Activated naive CD8-positive, alpha-beta T cell treated with anti-CD3 and anti-CD28 coated beads, Interleukin-2, amount 10 ng/mL, durations not matched to agents 7 days and 5 days (primary cell): ENCODE measurements at places on chromosomes 5 and 9.
A peak's percentile ranks its signal among the peaks of the same experiment; 100 is the strongest.

DNA sequence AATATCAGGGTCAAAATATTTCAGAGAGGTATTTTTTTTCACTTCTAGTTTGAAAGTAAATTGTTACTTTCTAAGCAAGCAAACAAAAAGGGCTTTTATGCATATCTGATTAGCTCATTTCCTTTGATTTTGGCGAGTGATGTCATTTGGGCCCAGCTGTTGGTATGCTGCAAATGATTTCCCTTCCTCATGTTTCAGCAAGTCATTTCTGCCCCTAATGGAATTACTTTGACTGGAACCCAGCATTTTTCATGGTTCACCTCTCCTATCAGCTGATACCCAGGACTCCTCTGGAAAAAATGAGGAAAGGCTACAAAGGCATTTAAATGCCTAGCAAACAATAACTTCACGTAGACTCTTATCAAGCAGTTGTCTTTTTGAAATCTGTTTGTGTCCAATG lies 500.6 kb downstream of the EBF1 start:
- DNase-seq = no peak

- DNase-seq = no peak
Observed at GRCh38 chr9:15018096-15018637, 107.9 kb upstream of the FREM1 start.

- no peak for DNase-seq
Observed at GRCh38 chr5:67214707-67215447, 18.3 kb upstream of the CD180 start.

DNA sequence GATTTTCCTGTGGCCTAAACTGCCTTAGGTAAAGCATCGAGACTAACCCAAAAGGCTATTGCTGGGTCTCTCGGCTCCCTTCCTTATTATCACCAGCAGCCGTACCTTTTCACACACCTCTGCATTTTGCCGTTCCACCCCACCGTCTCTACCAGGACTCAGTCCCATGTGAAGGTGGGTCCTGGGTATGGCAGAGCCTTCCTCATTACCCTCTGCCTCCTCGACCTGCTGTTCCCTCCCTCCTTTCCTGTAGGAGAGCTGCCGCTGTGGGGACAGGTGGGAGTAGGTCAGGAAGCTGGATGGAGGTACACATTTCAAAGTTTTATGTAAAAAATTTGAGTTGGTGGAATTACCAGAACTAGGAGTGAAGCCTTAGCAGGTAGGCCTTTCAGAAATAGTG lies 1.8 kb downstream of the CCL28 start:
- no peak for DNase-seq

DNA sequence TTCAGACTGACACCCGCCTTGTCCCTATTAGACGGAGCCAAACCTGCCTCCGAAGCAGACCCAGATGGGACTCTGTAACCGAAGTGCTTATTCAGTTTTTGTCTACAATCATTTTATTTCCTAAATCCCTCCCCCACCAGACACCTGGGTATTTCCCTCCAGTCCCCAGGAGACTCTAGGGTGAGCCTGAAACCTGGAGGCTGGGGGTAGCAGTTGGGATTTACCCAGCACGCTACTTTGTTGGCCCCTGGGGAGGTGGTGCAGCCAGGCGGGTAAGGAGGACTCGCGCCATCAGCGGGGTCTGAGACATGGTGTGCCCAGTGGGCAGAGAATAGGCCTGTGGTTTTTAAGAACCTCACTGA lies 1.3 kb upstream of the LHX2 start:
- DNase-seq = no peak

- no peak for DNase-seq
Observed at GRCh38 chr9:94908011-94908563, 181.6 kb downstream of the AOPEP start.

GRCh38 chr5:178180141-178180863 lies 6.9 kb downstream of the GMCL2 start:
- DNase-seq = no peak

DNA sequence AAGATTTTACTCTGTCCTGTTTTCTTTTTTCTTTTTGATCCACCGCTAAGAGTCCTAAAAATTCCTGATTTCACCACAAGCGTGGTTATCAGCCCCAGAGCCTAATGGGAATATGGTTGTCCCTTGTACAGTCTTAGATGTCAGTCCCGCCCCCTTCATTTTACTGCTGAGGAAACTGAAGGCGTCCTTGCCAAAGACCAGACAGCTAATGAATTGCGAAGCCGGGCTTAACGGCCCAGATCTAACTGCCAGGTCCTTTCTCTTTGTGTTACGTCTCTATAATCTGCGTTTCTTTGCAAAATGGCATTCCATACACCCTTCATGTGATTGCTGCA lies 497 bp downstream of the NSA2 start:
- DNase-seq = no peak

- no peak for DNase-seq
Observed at GRCh38 chr5:91136271-91136670, 246.8 kb downstream of the ARRDC3 start.

DNA sequence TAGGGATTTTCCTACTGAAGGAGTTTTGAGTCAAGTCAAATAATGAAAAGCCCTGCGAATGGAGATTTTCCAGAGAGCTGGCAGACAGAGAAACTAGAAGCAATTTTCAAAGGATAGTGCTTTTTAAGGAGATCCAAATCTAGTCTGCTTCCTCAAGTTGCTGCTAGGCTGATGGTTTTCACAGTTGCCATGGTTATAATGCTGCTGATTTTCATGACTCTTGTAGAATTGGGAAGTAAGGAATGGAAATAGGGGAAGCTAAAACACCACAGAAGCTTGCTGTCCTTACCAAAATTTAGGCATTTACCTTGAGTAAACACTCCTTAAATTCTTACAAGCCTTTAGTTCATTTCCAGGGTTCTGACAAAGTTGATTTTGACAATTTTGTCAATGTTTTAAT lies 30.1 kb upstream of the HAPLN1 start:
- DNase-seq = no peak

- no peak for DNase-seq
Observed at GRCh38 chr5:139417214-139417613, 13.3 kb upstream of the SPATA24 start.

DNA sequence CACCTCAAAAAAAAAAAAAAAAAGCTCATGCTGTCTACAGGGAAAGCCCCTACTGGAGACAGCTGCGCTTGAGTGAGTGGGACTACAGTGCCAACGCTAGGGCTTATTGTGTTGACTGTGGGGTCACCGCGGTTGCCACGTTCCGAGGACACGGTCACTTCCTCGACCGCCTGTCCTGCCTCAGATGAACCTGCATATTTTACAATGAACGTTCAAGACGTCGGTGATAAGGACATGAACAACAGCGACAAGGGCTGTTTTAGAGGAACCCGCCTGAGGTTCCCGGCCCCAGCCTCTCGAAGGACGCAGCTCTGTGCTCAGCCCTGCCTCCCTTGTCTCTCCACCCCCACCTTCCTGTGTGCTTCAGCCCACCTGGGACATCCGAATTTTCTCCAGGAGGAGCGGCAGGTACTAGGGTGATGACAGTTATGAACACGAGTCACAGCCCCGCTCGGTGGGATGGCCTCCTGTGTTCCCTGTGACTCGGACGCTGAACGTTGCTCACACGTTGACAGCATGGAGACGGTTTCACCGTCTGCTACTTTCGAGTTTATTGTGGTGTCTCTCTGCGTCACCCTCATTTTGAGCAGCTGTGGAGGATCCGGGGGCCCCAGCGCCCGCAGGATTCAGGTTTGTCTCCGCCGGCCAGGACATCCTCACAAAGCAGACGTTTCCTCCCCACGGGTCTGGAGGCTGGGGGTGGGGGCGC lies 11.3 kb upstream of the DIPK1B start:
- peak; percentile 69 for DNase-seq

DNA sequence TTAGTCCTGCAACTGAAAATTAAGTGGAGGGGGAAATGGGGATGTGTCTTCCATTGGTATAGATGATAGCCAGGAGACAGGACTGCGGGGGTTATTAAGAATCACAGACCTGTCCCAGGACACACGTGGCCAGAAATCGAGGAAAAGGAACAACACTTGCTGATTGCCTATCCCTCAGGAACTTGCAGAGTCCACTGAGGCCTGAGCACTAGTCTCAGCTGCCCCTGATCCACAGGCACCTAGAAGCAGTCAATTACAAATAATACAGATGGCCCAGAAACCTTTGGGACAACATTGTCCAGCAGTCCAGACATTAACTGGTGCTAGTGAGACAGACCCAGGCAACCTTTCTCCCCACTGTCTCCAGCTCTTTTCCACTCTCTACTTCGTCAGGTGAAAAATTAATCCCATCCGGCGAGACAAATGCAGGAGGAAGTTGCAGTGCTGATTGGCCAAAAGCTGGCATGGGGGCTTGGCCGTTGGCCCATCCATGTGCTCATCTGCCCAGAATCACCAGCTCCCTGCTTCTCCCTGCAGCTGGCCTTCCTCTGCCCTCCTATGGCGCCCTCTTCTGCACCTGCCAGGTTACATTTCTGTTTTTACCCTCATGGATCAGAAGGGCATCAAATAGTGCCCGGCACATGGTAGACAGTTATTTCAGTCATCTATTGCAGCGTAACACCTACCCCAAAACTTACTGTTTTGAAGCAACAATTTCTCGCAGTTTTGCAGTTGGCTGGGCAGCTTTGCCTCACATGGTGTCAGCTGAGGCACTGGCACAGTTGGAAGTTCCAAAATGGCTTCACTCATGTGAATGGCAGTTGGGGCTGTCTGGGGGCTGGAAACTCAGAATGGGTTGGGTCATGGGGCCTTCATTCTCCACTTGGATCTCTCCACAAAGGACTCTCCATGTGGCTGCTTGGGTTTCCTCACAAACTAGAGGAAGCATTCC lies 3.6 kb upstream of the B4GALT1 start:
- DNase-seq = peak; percentile 53

- DNase-seq = no peak
Observed at GRCh38 chr9:91039835-91040140, 238.2 kb downstream of the SYK start.

DNA sequence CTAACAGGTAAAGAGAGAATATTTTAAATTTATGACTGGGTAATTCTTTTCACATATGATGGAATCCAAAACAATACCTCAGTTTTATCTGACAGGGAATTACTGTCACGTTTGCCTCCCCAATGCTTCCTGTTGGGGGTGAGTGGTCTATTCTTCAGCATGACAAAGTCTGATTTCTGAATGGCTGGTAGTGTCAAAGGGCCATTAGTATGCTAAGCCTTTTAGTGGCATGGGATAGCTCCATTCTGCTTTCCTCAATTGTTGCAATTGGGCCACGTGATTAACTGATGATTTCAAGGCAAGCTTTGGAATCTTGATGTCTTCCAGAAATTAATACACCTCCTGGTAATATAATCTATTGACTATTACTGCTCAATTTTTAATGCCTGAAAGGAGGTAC lies 14.7 kb upstream of the NDUFS4 start:
- DNase-seq = no peak

GRCh38 chr5:172837640-172838039 lies 3.6 kb downstream of the ERGIC1 start:
- peak; percentile 63 for DNase-seq

- DNase-seq = no peak
Observed at GRCh38 chr9:126420643-126421564, 94.3 kb downstream of the MVB12B start.

GRCh38 chr5:97454015-97454414 lies 271.0 kb upstream of the RIOK2 start:
- no peak for DNase-seq

- no peak for DNase-seq
Observed at GRCh38 chr5:63175850-63176249, 597.2 kb downstream of the LRRC70 start.

GRCh38 chr5:100043475-100043874 lies 491.7 kb upstream of the FAM174A start:
- DNase-seq = no peak
